IMR-90 (cell line): ENCODE measurements at places on chromosomes 6 and 20.
A peak's percentile ranks its signal among the peaks of the same experiment; 100 is the strongest.

GRCh38 chr6:168968228-168968627 is 285.4 kb downstream of the THBS2 start:
- DNase-seq, result peak; percentile 53

DNA sequence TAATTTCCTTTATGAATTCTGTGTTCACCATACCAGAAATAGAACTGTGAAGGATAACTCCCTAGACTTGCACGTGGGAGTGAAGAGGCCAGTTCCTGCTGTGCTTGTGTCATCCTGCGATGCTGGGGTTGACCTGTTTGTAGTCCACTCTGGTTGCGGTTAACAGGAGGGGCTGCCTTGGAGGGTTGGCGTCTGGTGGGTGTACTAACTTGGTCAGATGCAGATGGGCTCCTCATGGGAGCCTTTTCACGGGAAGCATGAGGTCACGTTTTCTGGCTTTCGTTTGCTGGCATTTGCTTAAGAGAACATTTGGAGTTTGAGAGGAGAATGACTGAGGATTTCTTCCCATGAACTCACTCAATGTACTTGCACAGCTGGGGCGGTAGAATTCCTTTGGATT is 41.2 kb downstream of the IGF2R start:
- peak; percentile 17 for DNase-seq

DNA sequence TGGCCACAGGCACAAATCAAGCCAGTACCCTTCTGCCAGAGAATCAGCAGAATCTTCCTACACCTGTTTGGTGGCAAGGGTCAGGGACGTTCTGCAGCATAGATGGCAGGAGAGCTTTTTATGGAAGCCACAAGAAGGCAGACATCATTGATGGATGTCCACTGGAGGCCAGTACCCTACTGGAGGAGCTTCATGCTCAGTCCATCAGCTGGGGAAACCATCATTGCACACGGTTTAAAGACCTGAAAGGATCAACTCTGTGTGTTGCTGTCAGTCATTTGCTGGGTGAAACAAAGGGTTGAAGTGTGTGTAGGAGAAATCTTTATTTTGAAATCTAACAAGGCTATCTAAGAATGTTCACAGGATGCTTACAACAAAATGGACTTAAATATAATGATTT is 158.9 kb upstream of the SASH1 start:
- no peak for DNase-seq

DNA sequence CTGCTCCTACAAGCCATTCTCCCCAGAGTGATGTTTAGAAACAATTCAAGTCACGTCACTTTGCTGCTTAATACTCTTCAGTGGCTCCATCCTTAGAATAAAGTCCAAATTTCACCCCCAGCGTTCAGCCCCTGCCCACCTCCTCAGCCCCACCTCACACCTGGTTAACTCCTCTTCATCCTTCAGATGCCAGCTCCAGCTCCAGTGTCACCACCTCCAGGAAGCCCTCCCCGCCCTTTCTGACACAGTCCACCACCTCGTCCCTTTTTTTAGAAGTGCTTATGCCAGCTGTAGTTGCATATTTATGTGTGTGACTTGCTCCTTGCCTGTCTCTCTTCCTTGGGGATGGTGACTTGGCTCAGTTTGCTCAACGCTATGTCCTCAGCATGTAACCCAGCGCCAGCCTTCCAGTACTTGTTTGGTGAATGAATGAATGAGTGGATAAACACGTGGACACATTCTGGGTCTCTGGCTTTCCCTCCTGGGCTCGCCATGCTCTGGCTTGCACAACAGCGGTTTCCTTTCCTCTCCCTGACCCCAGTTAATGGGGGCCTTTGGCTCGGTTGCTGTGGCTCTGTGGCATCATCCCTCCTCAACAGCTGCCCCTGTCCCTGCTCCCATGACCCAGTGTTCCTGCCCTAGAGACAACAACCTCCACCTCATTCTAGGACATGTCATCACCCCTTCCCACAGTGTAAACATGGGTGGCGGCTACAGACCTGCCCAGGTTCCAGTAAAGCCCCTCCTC is 3.7 kb upstream of the IP6K3 start:
- DNase-seq, result no peak

DNA sequence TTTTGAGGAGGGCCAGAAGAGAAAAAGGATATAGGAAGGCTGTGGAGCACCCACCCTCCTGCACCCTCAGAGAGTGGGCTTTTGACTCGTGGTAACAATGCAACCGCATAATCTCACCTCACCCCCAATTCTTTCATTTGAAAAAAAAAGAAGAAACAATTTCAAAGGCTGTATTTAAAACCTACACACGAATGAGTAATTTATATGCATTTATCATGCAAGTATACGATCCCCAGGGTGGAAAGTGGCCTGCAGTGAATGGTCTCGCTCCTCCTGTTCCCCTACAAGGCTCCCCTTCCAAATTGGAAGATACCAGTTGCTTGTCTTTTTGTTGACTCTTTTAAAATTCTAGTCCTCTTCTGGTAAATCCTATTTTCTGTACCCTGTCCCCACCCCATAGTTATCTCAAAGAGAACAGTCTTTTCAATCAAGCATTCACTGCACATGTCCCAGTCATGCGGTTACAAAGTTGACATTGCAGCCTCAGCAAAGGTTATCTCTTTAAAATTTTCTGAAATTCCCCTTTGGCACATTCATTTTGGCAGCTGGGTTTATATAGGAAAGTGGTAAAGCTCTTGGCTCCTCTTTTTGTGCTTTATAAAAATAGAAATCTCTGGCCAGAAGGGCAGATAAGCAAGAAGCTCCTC is 110.6 kb downstream of the ARID1B start:
- DNase-seq, result no peak

DNA sequence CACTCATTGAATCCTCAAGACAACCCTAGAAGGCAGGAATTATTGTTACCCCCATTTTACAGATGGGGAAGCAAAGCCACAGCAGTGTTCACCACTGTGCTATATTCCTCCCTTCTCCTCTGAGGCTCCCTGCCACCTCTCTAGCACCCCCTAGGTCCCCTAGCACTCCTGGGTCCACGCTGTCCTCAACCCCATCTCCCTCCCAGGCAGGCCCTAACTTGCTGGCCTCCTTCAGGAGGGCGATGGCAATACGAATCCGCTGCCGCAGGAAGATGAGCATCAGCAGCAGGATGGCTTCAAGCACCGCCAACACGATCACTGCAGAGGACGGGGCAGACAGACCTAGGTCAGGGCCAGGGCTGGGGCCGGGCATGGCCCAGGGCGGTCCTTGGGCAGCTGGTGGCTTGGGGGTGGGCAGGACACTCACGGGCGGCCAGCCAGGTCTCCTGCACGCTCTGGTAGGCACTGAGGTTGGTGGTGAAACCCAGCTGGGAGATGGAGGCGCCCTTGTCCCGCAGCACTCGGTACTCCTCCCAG is 7.8 kb upstream of the NEU1 start:
- DNase-seq, result no peak

GRCh38 chr6:161048641-161049040 is 57.1 kb downstream of the MAP3K4 start:
- peak; percentile 70 for DNase-seq

DNA sequence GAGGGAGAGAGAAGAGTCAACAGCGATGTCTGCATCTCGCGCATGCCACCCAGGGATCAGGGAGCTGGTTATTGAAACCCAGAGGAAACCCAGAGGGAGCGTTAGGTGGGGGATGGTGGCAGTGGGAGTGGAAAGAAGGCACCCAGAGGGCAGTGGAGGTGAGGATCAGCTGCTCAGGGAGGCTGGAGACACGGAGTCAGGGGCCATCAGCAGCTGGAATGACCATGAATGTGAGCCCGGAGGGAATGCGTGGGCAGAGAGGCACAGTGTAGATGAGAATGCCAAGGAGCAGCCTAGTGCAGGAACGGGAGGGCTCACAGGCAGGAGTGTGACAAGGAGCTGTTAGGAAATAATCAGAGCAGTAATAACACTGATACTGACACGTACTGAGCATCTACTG is 36.2 kb downstream of the RSPO4 start:
- DNase-seq, result no peak

DNA sequence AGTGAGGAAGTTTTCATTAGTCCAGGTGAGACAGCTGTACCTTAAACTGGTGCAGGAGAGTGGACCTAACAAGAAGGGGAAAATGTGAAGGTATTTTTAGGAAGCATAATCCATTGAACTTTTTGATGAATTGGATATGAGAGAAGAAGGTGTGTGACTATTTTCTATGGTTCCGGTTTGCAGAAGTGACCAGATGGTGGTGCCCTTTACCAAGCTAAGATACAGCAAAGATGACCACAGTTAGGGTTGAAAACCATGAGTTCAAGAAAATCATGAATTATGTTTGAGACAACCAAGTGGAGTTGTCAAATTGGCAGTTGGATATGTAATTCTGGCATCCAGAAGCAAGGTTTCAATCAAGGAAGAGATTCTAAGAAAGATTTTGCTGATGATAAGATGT is 61.9 kb upstream of the NRSN1 start:
- no peak for DNase-seq

- no peak for DNase-seq
Measured at GRCh38 chr6:115360602-115361325, 699.9 kb downstream of the FRK start.

- DNase-seq, result peak; percentile 68
Measured at GRCh38 chr6:26286168-26286877, 78.7 kb upstream of the BTN3A2 start.

DNA sequence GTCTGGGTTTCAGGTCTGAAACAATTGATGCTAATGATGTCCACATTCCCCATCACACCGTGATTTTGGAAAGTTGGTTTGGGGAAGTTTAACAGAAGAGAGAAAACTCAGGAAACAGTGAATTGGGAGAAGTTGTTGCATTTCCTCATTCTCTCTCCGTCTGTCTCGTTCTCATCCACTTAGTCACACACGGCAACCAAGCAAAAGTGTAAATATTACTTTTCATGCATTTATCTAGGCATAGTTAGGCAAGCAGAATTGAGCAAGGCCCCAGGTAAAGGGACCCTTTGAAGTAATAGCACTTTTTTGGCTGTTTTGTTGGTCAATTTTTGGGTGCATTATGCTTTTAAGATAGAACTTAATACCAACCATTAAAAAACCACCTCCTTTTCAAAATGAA is 137.0 kb upstream of the SULF2 start:
- peak; percentile 10 for DNase-seq

GRCh38 chr6:110486756-110487155 is 10.3 kb upstream of the SLC22A16 start:
- no peak for DNase-seq

DNA sequence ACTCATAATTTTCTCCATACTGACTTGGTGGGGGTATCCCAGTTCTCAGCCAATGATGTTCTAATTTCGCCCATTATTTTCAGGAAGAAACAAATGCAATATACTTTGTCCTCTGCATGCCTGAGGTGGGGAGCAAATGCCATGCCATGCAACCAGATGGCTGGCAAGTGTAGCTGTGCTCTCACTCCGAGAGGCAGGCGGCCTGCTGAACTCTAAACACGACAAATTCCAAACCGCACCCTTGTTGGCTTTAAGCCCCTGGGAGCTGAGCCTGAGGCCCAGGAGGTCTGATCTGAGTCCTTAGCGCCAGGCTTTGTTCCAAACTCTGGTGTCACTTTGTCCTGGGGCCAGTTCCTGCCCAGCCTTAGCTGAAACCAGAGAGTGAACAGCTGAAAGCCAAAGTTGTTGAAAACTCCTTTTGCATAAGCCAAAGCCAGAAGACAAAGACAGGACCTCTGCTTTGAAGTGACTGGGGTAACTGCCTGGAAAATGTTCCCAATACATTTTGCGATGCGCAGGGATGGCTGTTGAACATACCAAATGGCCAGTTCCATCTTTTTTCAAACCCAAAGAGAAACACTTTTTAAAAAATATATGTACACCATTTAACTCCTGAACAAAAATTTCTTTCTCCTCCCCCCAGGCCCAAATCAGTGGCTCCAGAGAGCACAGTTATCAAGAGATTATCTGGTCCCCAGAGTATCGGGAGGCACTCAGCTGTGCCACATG is 46.2 kb downstream of the TTI1 start:
- DNase-seq, result peak; percentile 6

DNA sequence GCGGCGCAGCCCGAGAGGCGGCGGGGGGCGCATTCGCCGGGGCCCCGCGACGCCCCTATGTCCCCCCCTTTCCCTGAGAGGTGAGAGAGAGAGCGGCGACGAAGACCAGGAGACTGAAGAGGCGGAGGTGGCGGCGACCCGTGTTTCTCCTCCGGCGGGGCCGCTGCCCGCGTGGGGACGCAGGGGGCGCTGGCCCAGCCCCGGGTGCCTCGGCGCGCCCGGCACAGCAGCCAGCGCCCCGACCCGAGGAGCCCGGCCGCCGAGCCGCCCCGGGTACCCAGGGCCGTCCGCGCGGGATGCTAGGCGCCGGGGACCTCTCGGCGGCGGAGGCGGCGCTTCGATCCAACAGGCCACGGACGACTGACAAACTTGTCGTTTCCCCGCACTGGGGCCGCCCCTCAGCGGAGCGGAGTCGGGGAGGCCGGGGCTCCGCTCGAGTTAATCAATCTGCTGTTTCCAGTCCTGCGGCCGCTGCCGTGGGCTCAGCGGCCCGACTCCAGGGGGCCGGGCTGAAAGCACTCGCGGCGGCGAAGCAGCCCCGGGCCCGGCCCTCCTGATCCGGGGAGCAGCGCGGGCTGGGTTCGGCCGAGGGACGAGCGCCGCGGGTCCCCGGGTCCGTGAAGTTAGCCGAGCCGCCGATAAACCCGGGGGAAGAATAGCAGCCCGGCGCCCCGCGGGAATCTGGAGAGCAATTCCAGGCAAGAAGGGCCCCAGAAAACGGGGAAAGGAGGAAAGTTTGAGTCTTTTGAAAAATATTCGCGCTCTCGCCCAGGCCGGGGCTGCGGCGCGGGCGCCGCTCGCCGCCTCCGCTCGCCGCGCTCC is 631 bp downstream of the MDGA1 start:
- DNase-seq, result no peak

DNA sequence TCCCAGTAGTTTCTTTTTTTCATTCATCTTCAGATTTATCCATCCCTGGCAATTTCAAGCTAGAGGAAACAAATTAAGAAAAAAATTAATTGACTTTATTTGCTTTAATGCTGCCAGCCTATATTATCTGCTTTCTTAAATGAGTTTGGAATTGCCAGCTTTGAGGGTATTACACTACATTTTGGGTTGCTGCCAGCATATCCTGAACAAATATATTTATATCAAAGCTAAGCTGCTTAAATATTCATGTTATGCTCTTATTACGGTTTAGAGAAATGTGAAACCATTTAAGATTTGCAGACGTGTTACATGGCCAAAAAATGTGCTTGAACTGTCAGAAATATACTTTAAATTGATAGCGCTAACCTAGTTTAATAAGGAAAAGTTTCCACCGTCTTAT is 59.7 kb downstream of the GRIK2 start:
- no peak for DNase-seq
